ENCODE measurements at places on chromosomes 4 and X. TPM values are rescaled to one million over a fixed set of nuclear protein-coding genes. Genes with fewer than 3 reads are reported as not detected.

ADH1B gene
- 317 TPM for total RNA-seq

SPON2 gene
- 577 TPM for total RNA-seq

TRPC3 gene
- not detected for total RNA-seq

EFNB1 gene
- total RNA-seq, result 60.7 TPM

FANCB gene
- total RNA-seq, result 0.58 TPM

FAM47E gene
- not detected for total RNA-seq

REELD1 gene
- total RNA-seq, result not detected

SLC10A4 gene
- total RNA-seq, result 0.12 TPM

CITED1 gene
- total RNA-seq, result not detected

BGN gene
- 164 TPM for total RNA-seq

RAB33A gene
- total RNA-seq, result 10.6 TPM

LAP3 gene
- total RNA-seq, result 61.8 TPM

EXOSC9 gene
- total RNA-seq, result 11.2 TPM

MAGEA4 gene
- not detected for total RNA-seq

H2BW1 gene
- total RNA-seq, result not detected

COMMD8 gene
- total RNA-seq, result 39.7 TPM

RFC1 gene
- 55.3 TPM for total RNA-seq

MID2 gene
- total RNA-seq, result 14.5 TPM

ATP2B3 gene
- not detected for total RNA-seq

FOXR2 gene
- not detected for total RNA-seq

RAB9B gene
- 0.23 TPM for total RNA-seq

ZXDA gene
- 4.2 TPM for total RNA-seq

PRSS12 gene
- 1.9 TPM for total RNA-seq

ADGRG4 gene
- total RNA-seq, result not detected

HTR2C gene
- not detected for total RNA-seq

ZAR1 gene
- total RNA-seq, result not detected

DMRTC1B gene
- not detected for total RNA-seq

NUDT10 gene
- total RNA-seq, result 3.0 TPM

MAGEB10 gene
- total RNA-seq, result not detected

KDR gene
- total RNA-seq, result 21.7 TPM
